ENCODE measurements at places on chromosomes 16 and 17. TPM values are rescaled to one million over a fixed set of nuclear protein-coding genes. Genes with fewer than 3 reads are reported as not detected.

- no peak for DNase-seq
Measured at GRCh38 chr17:46895171-46895570, 27.8 kb upstream of the GOSR2 start.

GRCh38 chr17:38620551-38621277 is 15.0 kb upstream of the SRCIN1 start:
- no peak for DNase-seq

- DNase-seq: peak; percentile 88
Measured at GRCh38 chr16:11094075-11094856, 149.9 kb downstream of the CLEC16A start.

DNA sequence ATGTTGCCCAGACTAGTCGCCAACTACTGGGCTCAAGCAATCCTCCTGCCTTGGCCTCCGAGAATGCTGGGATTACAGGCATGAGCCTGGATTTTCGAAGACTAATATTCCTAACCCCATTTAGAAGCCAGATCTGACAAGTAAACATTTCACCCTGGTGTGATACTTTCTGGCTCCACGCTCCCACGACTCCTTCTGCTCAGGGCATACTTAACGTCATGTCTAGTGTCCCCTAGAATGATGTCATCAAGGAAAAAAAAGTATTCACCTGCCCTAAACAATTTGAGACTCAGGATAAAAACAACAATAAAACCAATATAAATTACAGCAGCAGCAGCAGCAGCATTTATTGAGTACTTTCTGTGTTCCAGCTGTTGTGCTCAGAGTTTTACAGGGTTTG is 13.2 kb downstream of the ITGB3 start:
- no peak for DNase-seq

Gene COL1A1
- 0.95 TPM for total RNA-seq

GRCh38 chr16:4833584-4833983 is 13.5 kb downstream of the GLYR1 start:
- no peak for DNase-seq

DNA sequence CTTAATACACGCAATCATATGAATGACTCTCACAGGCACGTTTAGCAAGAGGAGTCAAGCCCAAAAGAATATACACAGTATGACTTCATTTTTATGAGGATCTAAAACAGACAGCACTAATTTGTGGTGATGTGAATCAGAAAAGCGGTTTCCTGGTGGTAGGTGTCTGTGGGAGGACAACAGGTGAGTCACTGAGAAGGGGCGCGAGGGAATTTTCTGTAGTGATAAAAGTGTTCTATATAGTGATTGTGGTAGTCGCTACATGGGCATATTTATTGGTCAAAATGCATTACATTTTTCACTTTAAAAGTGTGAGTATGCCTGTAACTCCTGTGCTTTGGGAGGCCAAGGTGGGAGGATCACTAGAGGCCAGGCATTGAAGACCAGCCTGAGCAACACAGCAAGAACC is 7.6 kb upstream of the TNRC6A start:
- peak; percentile 78 for DNase-seq

DNA sequence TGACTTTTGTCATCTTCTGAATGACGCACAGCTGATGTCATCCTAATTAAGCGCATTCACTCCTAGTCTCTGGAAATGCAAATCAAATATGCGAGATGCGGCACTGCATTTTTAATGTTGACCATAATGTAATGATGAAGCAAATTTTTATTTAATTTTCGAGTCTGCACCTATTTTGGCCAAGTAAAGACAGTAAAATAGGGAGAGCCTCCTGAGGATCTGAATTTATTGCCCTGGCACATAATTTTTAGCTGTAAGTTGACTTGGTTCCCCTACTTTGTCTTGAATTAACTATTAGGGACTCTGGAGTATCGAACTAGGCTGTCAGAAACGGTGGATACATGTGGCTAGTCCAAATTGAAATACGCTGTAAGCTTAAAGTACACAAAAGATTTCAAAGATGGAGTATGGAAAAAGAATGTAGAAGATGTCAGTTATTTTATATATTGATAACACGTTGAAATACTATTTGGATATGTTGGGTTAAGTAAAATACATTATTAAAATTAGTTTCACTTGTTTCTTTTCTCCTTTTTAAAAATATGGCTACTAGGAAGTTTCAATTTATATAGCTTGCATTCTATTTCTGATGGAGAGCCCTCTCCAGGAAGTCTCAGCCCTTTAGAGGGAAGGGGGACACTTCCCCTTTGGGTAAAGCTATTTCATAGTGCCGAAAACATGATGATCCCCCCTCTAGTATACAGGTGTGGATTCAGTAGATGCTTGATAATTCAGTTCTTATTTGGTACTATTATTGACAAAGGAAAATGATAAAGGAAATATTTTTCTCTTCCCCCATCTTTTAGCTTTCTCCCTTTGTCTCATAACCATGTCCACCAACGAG is 991 bp downstream of the KPNA2 start:
- DNase-seq: no peak

- peak; percentile 89 for DNase-seq
Measured at GRCh38 chr17:56779898-56780777, 53.6 kb downstream of the C17orf67 start.

Gene KRT24
- not detected for total RNA-seq

GRCh38 chr17:77223642-77224420 is 83.1 kb downstream of the SEC14L1 start:
- DNase-seq: no peak

DNA sequence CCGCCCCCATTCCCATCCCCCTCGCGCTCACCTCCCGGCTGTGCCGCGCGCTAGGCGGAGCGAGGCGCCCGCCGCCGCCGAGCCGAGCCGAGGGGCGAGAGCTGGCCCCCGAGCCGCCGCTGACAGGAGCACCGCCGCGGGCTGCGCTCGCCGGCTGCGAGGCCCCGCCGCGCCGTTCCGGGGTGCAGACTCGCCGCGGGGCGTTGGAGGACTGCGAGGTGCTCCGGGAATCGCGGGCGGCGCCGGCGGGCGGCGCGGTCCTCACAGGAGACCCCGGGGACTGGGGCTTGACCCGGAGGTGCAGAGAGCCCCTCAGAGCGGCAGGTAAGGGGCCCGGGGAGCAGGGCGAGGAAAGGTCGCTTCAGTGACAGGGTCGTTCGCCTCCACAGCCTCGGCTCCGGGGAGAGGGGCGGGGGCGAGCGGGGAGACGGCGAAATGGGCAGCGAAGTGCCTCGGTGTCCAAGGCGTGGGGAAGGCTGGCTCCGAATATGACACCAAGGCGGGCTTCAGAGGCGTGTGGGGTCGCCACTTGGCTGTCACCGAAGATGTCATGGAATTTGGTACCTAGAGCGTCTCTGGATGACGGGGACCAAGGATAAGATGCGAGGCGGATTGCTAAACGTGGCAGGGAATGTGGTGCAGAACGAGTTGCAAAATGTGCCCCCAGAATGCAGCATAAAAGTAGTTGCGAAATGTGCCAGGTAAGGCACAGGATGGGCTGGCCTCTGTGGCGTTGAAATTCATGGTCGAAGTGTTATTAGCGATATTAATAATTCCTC is 580 bp downstream of the TANC2 start:
- peak; percentile 51 for DNase-seq

GRCh38 chr16:88432753-88433152 is 20.3 kb upstream of the ZFPM1 start:
- DNase-seq: no peak

Gene C17orf113
- 0.31 TPM for total RNA-seq

GRCh38 chr16:81517629-81518438 is 73.2 kb downstream of the CMIP start:
- DNase-seq: no peak

Data from activated naive CD4-positive, alpha-beta T cell treated with anti-CD3 and anti-CD28 coated beads for 36 hours (primary cell).